ENCODE measurements at places on chromosomes 1 and 21.
A peak's percentile ranks its signal among the peaks of the same experiment; 100 is the strongest.

GRCh38 chr1:223140611-223141405 lies 2.2 kb downstream of the TLR5 start:
- DNase-seq = peak; percentile 28

DNA sequence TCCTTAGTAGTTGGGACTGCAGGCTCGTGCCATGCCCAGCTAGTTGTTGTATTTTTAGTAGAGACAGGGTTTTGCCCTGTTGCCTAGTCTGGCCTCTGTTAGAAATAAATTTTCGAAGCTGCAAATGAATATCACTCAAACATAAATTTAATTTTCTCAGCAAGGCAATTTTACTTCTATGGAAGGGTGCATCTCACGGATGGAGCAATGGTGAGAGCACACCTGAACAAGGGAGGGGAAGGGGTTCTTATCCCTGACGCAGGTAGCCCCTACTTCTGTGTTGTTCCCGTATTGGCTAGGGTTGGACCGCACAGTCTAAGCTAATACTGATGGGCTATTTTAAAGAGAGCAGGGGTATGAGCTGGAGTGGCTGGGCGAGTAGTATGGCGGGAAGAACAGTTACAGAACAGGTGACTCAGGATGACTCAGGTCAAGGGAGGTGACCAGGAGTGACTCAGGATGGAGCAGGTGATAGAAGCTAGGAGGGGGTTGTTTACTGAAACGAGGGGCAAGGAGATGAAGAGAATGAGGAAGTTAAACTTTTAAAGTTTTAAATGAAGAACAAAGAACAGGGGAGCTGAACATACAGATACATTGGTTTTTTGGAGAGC lies 7.5 kb downstream of the MDM4 start:
- no peak for DNase-seq

- no peak for DNase-seq
Observed at GRCh38 chr1:77424236-77424635, 142.4 kb downstream of the AK5 start.

DNA sequence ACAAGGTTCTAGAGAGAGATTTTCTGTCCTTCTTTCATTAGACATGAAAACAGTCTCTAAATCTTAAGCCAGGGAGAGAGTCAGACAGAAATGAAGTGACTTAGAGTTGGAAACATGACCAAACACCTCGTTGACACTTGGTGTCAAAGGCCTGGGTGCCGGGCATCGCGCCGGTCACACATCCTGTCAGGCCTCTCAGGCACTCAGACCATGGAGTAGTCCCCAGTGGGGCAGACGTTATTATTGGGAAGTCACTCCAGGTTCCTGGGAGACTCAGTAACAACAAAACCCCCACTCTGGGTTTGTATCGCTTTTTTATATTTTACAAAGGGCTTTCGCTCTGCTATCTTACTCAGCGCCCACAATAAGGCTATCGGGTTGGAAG lies 25.8 kb downstream of the KCNN3 start:
- no peak for DNase-seq

DNA sequence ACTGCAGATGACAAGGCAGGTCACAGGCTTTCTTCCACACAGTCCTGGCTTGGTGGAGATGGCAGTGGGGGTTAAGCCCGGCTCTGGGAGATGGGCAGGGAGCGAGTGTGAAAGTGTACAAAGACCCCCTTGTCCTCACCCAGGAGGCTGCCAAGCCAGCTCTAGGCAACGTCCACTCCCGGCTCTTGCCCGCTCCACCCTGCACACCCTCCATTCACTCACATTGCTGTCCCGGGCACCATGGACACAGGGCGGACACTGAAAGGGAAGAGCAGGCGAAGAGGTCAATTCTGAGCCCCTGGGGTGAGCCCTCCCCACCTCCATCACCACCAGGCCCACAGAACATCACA lies 8.9 kb downstream of the COL16A1 start:
- DNase-seq = no peak

DNA sequence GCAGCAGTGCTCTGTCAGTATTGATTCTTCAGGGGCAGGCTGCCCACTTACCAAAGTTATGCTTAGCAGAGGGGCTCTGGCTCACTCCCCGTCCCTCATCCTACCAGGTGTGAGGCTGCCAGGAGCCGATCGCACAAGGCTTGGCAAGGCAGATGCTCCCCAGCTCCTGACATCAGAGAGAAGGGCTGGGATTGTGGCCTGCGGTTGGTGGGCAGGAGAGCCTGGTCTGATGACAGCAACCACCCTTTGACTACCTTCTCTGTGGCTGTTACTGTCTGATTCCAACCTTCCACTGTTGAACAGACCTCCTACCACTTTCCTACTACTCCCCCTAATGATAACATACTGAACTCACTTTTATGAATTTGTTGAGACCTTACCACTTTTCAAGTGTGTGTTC lies 23.7 kb upstream of the WDR26 start:
- no peak for DNase-seq

DNA sequence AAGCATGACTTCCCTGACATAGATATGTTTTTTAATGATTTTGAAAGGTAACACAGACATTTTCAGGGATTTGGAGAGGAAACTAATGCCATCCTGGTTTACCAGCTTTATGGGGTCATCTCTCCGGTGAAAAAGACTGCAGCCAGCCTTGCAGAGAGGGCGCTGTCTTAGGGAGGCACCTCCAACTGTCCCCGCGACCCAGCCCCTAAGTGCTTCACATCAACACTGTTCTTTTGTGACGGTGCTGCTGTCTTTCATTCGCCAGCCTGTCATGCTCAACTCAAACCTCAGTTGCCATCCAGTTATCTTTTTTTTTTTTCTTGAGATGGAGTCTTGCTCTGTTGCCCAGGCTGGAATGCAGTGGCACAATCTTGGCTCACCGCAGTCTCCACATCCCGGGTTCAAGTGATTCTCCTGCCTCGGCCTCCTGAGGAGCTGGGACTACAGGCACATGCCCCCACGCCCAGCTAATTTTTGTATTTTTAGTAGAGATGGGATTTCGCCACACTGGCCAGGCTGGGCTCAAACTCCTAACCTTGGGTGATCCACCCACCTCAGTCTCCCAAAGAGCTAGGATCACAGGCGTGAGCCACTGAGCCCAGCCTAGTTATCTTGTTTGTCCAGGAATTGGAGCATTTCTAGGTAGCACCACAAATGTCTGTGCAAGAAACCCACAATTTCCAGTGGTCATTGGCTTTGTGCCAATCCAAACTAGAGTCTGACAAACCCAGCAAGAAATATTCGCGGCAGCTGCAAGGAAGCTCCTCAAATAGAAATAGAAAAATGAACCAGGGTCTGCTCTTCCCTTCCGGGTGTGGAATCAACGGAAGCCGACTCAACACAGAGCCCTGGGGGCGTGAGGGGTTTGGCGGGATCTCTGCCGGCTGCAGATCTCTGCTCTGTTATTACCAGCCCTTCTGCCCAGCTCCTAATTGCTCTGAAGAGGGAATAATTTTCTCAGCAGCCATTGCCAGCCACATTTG lies 24.2 kb downstream of the PDE9A start:
- DNase-seq = no peak

DNA sequence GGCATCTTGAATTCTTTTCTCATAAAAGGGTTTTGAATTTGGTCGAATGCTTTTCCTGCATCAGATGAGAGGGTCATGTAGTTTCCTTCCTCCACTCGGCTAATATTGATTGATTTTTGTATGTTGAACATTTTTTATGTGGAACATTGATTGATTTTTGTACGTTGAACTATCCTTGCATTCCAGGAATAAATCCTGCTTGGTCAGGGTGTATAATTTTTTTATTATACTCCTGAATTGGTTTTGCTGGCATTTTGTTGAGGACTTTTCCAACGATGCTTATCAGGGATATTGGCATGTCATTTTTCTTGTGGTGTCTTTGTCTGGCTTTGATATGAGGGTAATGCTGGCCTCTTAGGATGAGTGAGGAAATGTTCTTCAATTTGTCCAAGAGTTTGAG lies 8.5 kb downstream of the TMEM240 start:
- DNase-seq = no peak

DNA sequence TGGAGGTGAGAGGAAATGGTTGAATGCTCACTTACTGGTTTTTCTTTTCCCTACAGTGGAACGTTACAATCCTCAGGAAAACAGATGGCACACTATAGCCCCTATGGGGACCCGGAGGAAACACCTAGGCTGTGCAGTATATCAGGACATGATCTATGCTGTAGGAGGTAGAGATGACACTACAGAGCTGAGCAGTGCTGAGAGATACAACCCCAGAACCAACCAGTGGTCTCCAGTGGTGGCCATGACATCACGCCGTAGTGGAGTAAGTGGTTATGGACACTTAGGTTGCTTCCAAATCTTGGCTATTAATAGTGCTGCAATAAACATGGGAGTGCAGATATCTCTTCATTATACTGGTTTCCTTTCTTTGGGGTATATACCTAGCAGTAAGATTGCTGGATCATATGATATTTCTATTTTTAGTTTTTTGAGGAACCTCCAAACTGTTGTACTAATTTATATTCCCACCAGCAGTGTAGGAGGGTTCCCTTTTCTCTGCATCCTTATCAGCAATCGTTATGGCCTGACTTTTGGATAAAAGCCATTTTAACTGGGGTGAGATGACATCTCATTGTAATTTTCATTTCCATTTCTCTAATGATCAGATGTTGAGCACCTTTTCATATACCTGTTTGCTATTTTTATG lies 48.8 kb upstream of the DARS2 start:
- no peak for DNase-seq

- peak; percentile 81 for DNase-seq
Observed at GRCh38 chr1:156677616-156678596, 699 bp upstream of the NES start.

DNA sequence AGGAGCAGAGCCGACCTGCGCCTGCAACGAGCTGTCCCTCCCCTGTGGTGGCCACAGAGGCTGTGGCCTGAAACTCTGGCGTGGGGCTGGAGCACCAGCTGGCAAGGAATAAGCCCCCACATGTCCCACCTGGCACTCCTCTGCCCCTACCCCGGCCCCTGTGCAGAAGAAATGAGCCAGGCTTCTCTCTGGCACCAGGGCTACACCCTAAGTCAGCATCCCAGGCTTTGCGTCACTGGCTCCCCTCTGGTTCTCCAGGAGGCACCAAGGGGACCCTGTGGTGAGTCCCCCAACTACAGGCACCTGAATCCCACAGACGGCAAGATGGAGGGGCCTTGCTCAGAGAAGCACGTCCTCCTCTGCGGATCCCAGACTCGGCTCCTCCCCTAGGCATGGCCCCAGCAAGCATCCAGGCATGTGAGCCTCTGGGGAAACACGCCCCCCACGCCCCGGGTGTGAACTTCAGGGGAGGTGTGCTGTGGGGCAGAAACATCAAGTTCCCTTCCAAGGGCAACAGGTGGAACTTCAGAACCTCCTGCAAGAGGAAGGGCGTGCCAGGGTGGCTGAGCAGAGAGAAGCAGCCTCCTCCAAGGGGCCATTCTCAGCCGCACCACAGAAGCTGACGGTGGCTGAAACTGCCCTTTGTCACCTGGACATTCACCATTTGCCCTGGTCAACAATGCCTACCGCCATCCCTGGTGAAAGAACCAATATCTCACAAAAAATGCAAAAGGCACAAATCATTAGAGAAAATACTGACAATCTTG lies 2.9 kb downstream of the KRTAP10-7 start:
- no peak for DNase-seq

DNA sequence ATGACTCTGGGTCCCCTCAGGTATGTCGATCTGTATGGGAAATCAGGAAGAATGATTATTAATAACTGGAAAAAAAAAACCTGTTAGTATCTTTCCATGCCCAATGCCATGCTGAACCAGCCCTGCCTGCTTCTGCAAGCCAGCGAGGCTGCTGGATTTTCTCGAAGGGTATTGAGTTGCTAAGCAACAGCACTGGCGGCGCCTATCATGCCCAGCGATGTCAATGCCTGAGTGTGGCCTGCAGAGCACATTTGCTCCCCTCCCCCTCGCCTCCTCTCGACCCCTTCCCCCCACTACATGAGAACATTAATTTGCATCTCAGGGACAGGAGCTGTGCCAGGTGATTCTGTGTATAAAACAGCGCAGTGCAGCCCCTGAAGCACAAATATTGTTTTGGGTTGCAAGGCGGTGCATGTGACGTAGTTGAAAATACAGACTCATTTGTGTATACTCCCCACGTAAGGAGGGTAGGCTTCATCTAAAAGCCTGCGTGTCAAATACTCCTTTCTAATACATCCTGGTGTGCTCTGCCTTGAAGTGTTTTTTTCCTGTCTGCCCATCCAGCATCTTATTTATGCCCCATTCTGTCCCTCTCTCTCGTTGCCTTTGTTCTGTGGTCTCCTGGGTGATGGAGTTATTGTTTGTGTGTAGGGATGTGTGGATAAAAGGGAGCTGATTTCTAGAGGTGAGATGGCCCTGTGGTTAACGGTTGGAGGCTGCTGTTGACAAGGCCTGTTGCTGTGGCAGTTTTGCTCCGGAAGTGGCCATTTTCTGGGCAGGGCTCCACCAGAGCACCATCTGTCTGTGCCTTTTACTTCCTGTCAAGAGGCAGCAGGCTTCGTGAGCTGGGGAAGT lies 32.7 kb upstream of the ATP5PO start:
- no peak for DNase-seq

DNA sequence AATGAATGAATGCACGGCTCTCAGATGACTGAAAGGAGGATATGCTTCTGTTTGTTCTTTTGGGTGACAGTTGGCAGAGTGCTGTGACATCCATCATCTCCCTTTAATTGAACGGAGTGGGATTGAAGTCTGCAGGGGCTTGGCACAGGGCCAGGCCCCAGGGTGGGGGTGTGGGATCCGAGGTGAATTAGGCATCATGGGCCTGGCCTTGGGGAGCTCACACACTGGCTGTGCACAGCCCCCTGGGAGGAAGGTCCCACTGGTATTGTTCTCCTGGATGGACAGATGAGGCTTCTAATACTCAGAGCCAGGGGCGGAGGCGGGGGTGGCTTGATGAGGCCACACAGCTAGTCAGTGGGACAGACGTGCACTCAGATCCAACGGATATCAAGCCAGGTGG lies 19.3 kb downstream of the EPHB2 start:
- no peak for DNase-seq

DNA sequence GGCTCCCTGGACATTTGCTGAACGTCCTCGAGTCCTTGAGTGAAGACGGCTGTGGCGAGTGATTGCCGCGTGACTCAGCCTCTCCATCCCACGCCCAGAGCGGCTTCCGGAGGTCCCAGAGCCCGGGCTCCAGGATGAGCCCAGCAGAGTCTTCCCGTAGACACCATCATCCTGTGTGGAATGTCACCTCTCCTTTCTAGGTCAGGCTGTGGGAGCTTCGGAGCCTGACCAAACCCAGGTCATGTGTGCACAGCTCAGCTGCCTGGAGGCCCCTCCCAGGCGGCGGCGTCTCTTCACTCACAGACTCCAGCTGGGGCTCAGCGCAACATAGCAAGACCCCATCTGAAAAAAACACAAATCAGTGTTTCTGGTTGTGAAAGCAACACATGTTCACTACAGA lies 38.2 kb downstream of the PRKCZ start:
- peak; percentile 87 for DNase-seq

GRCh38 chr1:19325958-19326747 lies 14.0 kb downstream of the SLC66A1 start:
- no peak for DNase-seq

GRCh38 chr1:109884242-109884891 lies 26.3 kb upstream of the CSF1 start:
- DNase-seq = no peak

GRCh38 chr1:115757326-115757725 lies 11.2 kb downstream of the CASQ2 start:
- DNase-seq = no peak

Measured in GM03348 (cell line).